NCI-H1694 (cell line): ENCODE measurements at places on chromosomes 6 and 20.

GRCh38 chr6:122791310-122791679 lies 2.2 kb downstream of the SMPDL3A start:
- DNase-seq: no peak

- DNase-seq: no peak
These were observed 19.9 kb upstream of the PREX1 start for GRCh38 chr20:48847498-48848205.

DNA sequence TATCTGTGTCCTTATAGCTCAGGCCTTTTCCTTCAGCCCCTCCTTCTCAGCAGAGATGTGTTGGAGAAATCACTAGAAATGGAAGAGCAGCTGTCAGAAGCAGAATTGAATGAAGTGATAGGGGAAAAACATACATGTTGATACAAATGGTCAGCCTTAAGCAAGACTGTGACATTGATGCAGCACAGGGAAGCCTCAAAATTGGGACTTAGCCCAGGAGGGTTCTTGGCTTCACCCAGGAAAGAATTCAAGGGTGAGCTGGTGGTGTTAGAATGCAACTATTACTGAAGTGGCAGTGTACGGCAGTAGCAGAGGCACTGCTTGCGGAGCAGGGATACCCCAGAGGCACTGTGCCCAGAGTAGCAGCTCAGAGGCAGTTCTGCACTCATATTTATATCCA lies 8.0 kb upstream of the KIF16B start:
- no peak for DNase-seq

GRCh38 chr20:32050851-32051556 lies 1.0 kb upstream of the HCK start:
- DNase-seq: no peak

DNA sequence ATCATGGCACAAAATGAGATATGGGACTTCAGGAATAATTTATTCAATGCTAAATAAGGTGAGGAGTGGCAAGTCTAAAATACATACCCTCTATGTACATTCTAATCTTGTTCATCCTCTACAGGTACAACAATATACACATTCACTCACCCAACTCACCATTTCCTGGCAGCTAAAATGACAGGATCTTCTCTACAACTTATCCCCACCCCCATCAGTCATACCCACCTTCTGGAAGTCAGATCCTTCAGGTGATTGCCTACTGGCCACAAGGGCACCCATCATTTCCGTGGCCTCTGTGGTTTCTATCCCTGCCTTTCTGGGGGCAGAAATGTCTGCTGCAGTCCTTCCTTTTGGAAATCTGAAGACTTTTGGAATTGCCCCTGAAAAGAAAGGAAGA lies 22.8 kb upstream of the CRIP3 start:
- DNase-seq: no peak

DNA sequence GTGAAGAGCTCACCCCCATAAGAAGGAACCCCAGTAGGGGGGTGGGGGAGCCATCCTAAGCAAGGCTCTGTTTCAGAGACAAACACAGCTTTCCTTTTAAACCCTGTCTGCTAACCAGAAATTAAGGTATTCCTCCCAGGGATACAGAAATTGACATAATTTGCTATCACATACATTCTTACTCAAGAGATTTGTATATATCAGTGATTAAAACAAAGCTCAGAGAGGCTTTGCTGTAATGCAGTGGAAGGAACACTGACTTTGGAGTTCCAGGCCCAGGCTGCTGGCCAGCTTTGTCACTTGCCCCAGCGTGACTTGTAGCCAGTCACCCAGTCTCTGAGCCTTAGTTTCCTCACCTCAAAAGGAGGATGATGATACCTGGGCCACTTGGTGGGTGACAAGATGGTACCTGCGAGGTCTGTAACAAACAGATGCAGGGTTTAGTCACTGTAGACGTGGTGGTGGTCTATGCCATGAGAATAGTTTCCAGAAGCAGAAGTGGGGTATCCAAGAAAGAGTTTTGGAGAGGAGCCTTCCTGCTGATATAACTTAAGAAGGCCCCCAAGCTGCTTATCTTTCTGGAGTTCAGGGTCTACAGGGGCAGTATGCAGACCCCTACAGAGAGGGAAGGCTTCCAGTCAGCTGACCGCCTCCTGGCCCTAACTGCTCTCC lies 3.2 kb upstream of the FOXF2 start:
- DNase-seq: no peak

DNA sequence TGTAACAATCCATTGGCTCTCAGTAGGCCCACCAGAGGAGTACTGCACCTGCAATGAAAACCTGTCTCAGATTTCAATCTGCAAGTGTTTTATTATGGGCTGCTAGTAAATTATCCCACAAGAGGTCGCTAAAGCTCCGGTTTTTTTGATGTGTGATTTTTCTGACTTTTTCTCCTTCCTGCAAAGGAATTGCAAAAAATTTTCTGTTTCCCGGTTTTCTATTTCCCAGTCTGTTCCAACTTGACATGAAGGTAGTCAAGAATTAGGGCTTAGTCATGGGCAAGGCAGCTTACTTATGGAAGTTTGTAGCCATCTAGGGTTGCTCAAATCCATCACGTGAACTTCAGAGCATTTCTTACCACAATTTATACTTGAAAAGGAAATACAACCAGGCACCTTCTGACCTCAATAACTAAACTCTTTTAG lies 38.5 kb upstream of the AHI1 start:
- DNase-seq: peak; percentile 49

- no peak for DNase-seq
These were observed 23.7 kb upstream of the ID1 start for GRCh38 chr20:31581391-31581790.

- no peak for DNase-seq
These were observed 366.6 kb downstream of the PREX1 start for GRCh38 chr20:48461091-48461734.

DNA sequence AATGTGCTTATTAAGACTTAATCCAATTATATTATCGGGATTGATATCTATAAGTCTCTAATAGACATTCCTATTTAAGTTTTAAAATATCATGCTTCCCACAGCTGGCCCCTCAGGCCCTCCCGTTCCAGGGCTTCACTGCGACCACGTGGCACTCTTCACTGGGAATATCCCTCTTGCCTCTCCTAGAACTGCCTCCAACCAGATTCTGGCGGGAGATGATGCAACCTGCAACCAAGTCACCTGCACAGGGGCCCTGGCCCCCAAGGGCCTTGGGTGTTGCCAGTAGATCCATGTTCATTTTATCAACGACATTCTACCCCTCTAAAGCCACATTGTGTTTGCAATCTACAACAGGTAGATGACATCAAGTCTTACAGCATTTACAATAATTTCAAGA lies 18.4 kb upstream of the RAMACL start:
- DNase-seq: no peak

DNA sequence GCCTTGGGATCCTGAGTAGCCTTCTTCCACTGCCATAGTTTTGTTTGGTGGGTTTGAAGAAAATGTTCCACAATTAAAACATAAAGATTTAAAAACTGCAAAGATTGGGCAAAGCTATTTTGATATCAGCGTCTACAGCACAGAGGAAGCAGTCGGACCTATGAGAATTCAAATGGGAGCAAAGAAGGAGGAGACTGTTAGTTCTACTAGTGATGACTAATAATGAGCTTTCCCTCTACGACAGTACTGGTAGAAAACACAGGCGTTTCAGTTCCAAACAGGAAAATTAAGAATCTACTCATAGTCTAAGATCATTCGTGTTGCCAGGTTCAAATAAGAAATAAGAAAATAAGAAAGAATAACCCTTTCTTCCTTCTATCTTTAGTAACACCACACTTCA lies 121.2 kb downstream of the INSM1 start:
- no peak for DNase-seq

- no peak for DNase-seq
These were observed 97.2 kb upstream of the TNFAIP3 start for GRCh38 chr6:137769797-137770362.

DNA sequence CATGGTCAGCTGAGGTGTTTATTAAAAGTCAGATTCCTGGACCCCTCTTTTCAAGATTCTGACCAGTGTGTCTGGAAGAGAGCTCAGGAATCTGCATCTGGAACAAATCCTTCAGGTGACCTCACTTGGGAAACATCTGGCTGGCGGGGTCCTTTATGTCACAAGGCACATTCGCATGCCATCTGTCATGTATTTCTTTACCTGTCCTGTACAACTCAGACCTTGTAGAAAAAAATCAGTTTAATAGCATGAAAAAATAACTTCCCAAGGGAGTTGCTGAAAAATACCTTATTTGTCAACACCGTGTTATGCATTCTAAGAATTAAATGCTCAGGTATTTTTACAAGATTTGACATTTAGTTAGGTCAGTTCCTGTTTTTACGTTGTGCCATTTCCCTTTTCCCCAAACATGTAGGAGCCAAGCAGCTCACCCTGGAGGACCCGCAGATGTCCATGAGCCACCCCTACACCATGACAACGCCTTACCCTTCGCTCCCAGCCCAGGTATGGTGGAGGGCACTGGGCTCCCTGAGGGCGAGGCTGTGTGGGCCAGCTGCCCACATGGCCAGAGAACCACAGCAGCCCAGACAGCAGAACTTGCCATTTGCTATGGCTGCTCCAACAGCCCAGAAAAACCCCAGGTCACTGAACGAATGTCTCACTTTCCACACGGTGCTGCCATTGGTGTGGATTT lies 4.0 kb downstream of the IRF4 start:
- no peak for DNase-seq

- DNase-seq: no peak
These were observed 30.7 kb downstream of the SLC35D3 start for GRCh38 chr6:136952714-136953260.

- DNase-seq: no peak
These were observed 147.1 kb upstream of the RREB1 start for GRCh38 chr6:6960571-6961251.

- DNase-seq: no peak
These were observed 402.9 kb upstream of the CITED2 start for GRCh38 chr6:139777202-139777970.

GRCh38 chr6:161840380-161840779 lies 566.5 kb upstream of the AGPAT4 start:
- DNase-seq: no peak
